Suppressor macrophage treated with lipopolysaccharide for 1 hour (primary cell): ENCODE measurements at places on chromosomes 2 and 18.

- no peak for DNase-seq
These were observed 8.4 kb downstream of the HOXD3 start for GRCh38 chr2:176165370-176166050.

GRCh38 chr2:134950886-134951285, 32.3 kb downstream of the CCNT2 start:
- peak; percentile 29 for DNase-seq

DNA sequence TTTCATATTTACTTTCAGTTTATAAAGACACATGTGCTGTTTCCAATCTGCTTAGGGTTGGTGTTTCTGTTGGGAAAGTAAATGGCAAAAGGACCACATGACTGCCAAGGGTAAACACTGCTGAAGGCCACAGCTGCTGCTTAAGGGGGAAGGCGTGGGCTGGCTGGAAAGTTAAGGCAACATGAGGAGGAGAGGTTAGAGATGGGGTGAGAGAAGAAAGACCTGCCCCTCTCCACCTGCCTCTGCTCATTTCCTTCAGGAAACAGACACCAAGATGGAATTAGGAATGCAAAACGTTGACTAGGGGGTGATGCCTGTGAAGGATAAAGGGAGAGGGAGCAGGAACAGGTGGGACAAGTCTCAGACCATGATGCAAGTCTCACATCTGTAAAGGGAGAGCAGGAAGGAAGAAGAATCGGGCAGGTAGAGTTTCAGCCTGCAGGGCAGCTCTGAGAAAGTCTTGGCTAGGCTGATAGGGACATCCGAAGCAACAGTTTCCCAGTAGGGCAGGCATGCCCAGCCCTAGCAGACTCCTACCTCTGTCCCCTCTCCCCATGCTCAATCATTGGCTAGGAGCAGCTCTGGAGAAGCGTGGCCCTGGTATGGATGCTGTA, 86.0 kb downstream of the CDC42EP3 start:
- peak; percentile 55 for DNase-seq

GRCh38 chr18:41121116-41121826, 833.8 kb upstream of the PIK3C3 start:
- DNase-seq: no peak

DNA sequence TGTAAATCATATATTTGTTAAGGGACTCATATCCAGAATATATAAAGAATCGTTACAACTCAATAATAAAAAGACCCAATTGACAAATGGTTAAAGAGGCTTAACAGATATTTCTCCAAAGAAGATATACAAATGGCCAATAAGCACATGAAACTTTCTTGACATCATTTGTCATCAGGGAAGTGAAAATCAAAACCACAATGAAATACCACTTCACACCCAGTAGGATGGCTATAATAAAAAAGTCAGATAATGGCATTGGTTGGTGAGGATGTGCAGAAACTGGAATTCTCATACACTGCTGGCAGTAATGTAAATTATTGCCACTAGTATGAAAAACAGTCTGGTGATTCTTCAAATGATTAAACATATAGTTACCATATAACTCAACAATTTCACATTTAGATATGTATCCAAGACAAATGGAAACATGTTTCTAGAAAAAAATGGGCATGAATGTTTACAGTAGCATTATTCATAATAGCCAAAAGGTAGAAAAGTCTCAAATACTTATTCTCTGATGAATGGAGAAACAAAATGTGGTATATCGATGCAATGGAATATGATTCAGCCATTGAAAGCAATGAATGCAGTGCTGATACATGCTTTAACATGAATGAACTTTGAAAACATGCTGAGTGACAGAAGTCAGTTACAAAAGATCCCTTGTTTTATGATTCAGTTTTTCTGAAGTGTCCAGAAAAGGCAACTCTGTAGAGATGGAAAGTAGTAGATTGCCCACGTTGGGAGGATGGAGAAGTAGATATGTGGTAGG, 304.6 kb upstream of the ZEB2 start:
- DNase-seq: peak; percentile 52

GRCh38 chr2:211358504-211358903, 802.1 kb downstream of the CPS1 start:
- DNase-seq: no peak

DNA sequence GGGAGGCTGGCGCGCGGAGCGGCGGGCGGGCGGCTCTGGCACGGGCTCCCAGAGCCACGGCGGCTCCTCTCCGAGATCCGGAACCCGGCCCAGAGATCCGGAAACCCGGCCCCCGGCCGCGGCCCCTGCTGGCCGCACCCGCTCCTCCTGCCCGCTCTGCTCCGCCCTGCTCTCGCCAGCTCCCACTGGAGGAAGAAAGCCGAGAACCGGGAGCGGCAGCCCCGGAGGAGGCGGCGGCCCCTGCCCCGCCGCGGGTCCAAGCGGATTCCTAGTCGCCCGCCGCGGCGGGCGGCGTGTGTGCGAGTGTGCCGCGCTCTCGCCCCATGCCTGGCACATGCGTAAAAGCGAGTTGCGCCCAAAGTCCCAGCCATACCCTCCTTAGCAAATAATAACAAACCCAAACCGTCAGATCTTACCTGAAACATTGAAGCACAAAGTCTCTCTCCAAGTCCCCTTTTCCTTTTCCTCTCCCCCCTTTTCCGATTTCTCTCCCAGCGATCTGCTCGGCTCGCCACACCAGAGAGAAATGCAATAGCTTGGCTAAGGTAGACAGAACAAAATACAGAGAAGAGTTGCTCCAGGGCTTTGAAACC, 108.7 kb upstream of the KCTD1 start:
- peak; percentile 78 for DNase-seq

GRCh38 chr2:178392215-178392614, 58.8 kb downstream of the PRKRA start:
- no peak for DNase-seq

DNA sequence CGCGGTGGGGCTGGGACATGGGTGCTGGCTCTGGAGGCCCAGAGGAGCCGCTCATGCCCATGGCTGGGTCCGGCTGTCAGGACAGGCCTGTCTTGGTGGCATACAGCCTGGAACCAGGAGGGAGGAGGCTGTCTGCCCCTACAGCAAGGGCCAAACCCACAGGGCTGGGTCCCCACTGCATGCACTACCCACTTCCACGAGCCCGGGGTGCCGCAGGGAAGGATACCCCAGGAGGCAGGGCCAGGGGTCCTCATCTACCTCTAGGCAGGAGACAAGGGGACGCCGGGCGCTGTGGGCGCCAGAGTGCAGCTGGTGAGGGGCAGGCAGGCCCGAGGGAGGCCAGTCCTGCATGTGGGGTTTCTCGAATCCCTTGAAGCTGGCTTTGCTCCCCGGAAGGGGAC, 95.1 kb upstream of the GPC1 start:
- DNase-seq: no peak

DNA sequence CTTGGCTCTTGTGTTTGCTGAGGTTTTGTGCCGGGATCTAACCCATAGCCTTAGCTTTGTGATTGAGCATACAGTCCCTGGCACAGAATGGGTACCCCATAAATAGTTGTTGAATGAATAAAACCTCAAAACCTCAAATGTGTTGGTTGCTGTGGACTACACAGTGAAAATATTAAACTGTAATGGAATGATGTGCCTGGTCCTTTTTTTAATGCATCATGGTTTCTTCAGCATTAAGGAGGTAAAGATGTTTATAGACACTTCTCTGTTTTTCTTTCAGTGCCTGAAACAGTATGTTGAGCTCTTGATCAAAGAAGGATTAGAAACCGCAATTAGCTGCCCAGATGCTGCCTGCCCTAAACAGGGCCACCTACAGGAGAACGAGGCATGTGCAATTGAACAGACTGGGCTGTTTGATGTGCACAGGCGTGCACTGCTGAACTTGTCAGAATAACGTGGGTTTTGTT, 97.0 kb downstream of the RNF144A start:
- peak; percentile 47 for DNase-seq

- DNase-seq: no peak
These were observed 58.8 kb upstream of the CDC42EP3 start for GRCh38 chr2:37730037-37730818.
